ENCODE measurements at places on chromosomes 2 and 18.

GRCh38 chr2:20577495-20578235, 73.2 kb downstream of the HS1BP3 start:
- DNase-seq = no peak

- no peak for DNase-seq
Measured at GRCh38 chr2:46747297-46747818, 168.2 kb downstream of the MCFD2 start.

- no peak for DNase-seq
Measured at GRCh38 chr2:235091421-235091820, 139.6 kb downstream of the SH3BP4 start.

GRCh38 chr2:8675543-8675942, 6.3 kb upstream of the ID2 start:
- no peak for DNase-seq

DNA sequence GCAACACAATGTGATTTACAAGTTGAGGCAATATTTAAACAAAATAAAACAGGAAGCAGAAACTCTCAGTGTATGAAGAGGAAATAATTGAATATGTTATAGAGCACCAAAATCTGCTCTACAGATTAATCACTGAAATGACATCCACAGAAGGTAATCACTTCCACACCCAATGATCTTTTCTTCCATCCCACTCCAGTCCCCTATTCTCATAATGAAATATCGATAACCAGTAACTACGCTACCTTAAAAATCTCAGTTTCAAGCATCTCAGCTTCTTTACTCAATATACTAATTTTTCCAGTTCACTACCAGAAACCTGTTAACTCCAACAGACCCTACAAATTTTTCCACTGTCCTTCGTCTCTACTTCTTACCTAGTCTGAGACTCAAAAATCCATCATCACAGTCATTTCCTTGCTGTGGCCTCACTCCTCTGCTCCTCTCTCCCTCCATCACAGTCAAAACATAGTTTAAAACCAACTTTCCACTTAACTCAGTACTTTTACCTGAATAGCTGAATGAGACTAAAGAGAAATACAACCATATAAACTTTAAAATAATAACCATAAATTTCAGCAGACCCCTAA, 67.1 kb downstream of the MEMO1 start:
- DNase-seq = no peak

DNA sequence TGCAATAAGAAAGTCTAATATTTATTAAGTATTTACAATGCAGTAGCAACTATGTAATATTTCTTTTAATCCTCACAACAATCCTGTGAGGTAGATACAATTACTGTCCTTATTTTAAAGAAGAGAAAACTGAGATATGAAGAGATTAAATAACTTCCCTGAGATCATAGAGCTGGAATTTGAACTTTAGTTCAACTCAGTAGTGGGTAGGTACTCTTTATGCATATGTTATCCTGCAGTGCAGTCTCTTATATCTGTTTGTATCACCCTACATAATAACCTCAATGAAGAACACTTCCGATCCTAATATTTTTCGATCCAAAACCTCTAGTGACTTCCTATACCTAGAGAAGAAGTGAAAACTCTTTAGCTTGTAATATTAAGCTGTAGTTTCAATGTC, 64.2 kb downstream of the PLA2R1 start:
- DNase-seq = no peak

- DNase-seq = no peak
Measured at GRCh38 chr2:102677244-102678215, 58.2 kb downstream of the SLC9A2 start.

- no peak for DNase-seq
Measured at GRCh38 chr2:98604547-98604946, 3.8 kb downstream of the COA5 start.

- DNase-seq = no peak
Measured at GRCh38 chr2:100292022-100292580, 30.2 kb downstream of the LONRF2 start.

DNA sequence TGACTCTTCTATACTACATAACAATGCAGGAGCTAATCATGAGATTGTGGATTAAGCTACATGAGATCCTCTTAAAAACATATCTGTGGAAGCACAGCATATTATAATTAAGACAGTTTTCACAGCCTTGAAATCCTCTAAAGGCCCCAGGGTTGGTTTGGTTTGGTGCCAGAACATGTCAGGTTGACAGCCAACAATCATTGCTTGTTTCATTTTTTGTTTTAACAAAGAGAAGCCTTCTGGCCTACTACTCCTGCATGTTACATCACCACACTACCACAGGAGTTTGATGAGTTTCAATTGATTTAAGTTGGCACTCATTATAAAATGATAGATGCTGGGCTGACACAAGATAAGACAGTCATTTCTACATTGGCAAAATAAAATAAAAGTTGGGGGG, 255.9 kb upstream of the ERBB4 start:
- DNase-seq = no peak

DNA sequence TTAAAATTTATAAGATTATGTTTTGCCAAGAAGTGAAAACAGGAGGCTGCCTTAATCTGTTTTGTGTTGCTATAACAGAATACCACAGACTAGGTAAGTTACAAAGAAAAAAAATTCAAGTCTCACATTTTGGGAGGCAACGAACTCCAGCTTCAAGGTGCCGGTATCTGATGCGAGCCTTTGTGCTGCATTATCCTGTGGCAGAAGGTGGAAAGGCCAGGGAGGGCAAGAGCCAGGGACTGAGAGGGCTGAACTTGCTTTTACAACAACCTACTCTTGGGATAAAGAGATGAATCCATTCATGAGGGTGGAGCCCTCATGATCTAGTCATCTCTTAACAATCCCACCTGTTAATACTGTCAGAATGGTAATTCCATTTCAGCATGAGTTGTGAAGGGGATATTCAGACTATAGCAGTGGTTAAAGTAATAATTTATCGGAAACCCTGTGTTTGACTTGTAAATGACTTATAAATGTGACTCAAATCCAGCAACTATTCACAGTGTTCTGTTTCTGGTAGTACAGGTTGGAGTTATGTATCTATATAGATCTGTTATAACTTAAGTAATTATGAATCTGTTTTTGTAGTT, 3.7 kb downstream of the MTX2 start:
- DNase-seq = no peak

DNA sequence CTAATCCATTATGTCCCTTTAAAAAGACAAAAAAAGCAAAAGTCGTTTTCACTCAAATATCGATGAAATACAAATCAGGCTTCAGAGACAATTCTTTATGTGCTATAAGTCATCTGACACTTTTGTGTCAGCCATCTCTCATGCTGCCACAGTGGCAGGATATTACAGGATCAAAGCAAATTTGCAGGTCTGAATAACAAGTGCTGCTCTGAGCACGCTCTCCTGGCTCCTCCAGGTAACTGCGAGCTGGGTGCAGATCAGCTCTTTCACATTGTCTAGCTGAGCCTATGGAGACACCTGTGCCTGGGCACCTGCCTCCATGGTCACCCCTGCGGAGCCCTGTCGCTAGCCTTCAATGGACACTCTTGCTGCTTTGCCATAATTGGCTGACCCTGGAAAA, 250.2 kb upstream of the RAB12 start:
- no peak for DNase-seq

DNA sequence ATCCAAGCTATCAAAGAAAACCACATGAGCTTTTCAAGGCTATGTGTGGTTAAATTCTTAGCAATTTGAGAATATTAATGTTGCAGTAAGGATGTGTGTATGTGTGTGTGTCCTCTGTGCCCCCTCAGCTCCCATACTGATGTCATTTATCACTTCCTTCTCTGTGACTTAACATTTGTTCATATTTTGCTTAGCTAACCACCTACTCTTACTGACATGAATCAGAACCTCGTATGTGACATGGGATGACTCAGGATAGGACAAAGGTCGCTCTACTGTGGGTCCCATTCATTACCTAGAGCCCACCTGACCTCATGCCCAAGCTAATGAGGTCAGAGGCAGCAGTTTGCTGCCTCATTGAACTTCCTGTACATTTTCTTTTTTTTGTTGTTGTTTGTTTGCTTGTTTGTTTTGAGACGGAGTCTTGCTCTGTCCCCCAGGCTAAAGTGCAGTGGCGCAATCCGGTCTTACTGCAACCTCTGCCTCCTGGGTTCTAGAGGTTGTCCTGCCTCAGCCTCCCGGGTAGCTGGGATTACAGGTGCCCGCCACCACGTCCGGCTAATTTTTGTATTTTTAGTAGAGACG, 36.3 kb downstream of the MOGAT1 start:
- no peak for DNase-seq

DNA sequence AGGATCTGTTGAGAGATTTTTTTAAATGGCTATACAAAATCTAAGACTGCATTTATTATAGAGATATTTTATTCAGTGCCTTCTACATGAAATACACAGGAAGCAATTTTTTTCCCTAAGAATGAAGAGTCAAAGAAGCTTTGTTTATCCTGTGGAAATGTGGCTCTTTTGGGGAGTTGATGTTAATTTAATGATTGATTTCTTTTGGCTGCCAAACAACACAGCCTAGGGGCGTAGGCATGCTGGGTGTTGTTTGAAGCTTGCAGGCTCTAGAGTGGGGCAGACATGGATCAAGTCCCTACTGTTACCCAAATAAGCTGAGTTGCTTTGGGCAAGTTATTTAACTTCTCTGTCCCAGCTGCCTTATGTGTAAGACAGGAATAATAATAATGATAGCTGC, 21.1 kb upstream of the PLEK start:
- peak; percentile 25 for DNase-seq

GRCh38 chr2:15363142-15363541, 198.0 kb downstream of the NBAS start:
- DNase-seq = no peak

DNA sequence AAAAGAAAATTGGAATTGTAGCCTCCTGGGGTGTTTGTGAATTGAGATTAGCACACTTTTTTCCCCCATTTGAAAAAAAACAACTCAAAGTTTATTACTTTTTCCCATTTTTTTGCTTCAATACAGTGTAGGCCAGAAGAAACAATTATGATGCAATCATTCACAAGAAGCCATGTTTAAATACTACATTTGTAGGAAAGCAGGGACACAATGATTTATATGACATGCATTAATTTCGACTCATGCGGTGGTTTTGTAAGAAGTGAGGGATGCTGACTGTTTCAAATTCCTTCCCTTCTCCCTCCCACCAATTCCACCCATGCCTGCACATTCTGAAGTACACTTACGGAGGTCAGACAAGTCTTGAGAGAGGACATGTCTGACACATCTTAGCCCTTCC, 774.2 kb upstream of the FSHR start:
- no peak for DNase-seq

Measured in SJCRH30 (cell line).